Activated naive CD4-positive, alpha-beta T cell treated with anti-CD3 and anti-CD28 coated beads, Interleukin-2, amount 10 ng/mL, durations not matched to agents 7 days and 5 days (primary cell): ENCODE measurements at places on chromosomes 6 and 20.

DNA sequence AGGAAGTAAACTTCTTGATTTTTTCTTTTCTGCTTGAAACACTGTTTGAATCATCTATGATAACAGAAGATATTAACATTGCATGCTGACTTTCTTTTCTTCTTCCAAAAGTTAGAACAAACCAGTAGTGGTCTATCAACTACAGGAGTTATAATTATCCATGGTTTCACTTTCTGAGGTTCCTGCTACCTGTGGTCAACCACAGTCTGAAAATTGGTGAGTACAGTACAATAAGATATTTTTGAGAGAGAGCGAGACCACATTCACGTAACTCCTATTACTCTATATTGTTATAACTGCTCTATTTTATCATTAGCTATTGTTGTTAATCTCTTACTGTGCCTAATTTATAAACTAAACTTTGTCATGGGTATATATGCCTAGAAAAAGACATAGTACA lies 86.1 kb downstream of the MAP7 start:
- no peak for DNase-seq

DNA sequence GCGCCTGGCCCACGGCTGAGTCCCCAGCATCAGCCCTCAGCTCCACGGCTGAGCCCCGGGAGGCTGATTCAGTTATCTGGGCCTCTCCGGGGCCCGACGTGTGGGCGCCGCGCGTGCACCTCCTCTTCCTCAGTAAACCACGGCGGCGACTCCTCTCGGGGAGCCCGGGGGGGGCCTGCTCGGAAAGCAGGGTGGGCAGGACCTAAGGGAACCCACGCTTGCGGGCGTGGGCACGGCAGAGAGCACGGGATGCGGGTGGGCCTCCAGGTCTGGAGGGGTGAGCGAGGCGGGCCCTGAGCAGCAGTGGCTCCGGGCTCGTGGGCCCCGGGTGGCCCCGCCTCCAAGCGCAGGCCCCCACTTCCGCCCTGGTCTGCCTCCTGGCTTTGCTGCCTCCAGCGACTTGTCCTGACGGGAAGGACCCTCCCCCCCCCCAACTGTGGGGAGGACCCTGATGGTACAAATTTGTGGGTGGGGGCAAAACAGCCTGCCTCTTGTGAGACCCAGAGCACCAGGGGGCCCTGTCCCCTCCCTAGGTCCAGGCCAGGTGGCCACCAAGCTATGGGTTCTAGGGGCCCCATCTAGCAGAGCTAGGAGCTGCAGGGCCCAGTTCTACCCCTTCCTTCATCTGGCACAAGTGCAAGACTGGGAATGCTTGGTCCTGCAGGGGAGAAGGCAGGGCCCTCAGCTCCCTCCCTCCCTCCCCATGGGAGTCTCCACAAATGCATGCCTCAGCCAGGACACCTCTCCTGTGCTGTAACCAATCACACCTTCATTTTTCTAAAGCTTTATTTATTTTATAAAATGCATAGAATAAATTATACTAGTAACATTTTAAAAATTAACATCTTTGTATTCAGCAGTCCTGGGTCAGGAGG lies 16.9 kb downstream of the UCKL1 start:
- DNase-seq = no peak

- no peak for DNase-seq
These were observed 249.7 kb upstream of the SYNCRIP start for GRCh38 chr6:85892346-85892745.

DNA sequence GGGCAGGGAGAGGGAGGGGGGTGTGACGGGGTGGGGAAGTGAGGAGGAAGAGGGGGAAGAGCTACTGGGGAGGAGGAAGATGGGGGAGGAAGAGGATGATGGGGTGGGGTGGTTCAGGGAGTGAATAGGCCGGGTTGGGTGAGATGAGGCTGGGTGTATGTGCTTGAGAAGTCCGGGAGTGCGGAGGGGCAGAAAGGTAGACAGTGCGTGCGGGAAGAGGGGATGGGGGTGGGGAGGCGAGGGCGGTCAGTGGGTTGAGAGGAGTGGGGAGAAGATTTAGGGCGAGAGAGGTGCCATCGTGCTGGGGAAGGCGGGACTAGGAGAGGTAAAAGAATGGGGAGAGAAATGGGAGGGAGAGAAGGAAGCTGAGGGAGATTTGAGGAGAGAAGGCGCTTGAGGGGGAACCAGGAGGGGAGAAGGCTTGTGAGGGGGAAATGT lies 30.9 kb upstream of the NOTCH4 start:
- DNase-seq = no peak

DNA sequence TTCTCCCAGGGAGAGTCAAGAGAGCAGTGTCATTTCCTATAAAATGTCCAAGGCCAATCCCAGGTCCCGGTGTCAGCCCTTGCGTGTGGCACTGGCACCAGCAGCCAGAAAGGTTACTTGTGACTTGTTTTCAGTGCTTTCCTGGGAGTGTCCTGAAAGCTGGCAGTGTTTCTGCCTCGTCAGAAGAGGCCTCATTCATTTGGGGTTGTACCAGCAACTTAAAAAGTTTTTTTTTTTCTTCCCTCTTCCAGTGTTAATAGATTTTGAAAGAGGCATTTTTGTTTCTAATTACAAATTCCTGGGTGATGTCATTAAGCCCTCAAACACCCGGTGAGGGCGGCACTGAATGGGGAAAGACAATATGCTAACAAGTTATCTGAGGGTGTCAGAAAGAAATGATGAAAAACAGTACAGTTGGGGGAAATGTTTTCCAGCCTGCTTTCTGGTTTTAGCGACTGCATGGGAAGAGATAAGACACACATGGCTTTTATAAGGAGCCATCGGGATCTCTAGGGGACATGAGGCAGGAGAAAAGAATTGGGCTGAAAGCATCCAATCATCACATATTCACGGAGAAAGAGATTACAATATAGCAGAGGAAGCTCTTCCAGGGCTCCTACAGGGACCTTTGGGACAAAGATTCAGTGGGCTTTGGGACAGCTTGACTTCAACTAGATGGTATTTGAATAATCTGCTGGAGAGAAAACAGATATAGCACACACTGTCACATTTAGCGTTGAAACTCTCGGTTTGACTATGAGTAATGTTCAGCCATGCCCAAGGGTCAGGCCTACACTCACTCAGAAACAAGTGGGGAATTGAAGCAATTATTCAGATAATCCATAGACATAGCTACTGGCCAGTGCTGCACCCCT lies 153.0 kb downstream of the BCAS1 start:
- DNase-seq = no peak

- DNase-seq = no peak
These were observed 148.3 kb upstream of the AFDN start for GRCh38 chr6:167678102-167679101.

DNA sequence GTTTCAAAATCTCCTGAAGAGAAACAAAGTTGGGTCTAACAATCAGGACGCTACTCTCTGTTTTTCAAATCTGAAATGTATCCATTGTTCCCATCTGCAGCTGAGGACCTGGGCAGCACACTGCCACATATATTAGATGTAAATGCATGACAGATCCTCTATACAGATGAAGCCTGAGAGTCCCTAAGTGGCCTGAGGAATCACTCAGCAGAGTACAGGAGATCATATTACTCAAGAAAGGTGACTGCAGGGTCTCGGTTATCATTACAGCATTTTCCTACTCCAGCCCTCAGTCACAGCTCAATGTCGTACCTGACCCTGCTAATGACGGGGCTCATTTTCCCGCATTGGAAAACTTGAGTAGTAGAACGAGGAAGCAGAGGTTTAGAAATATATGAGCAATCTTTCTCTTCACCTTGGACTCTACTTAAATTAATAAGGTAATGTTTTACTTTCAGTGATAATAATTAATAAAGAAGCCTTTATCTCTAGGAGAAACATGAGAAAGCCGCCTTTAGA lies 256.2 kb upstream of the IRAK1BP1 start:
- DNase-seq = no peak

DNA sequence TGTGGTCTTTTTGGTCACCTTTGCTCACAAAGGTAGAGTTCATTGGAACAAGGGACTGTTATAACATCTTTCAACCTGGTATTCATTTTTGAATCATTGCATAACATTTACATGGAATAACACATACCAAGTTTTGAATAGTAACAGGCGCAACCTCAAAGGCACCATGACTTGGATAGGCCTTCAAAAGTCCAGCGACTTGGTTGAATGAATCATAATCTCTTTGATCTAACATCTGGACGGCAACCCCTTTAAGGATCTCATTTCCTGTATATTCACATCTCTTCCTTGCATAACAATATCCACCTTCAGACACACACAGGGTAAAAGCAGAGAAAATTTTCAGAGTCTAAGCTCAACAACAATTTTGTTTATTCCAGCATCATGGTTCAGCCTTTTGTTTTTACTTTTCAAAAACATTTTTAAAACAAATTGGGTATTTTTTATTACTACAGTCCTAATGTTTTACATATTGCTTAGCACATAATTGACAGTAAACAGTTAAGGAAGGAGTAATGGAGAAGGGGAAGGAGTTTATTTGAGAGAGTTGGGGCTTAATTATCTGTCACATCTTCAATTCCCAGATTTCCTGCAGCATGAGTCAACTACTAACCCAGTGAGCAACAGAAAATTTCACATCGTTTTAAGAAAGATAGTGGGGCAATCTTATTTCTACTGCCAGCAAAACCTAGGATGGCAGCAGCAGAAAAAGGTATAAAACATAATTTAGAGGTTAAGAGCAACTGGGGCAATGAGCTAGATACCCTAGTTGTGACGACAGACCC lies 41.8 kb upstream of the F13A1 start:
- DNase-seq = no peak

GRCh38 chr6:91965872-91966271 lies 1379.0 kb upstream of the MAP3K7 start:
- no peak for DNase-seq

- no peak for DNase-seq
These were observed 80.7 kb upstream of the MAFB start for GRCh38 chr20:40769677-40770285.

GRCh38 chr6:50333696-50334095 lies 284.0 kb upstream of the DEFB112 start:
- DNase-seq = no peak

- DNase-seq = no peak
These were observed 12.4 kb downstream of the DLK2 start for GRCh38 chr6:43442935-43443334.

DNA sequence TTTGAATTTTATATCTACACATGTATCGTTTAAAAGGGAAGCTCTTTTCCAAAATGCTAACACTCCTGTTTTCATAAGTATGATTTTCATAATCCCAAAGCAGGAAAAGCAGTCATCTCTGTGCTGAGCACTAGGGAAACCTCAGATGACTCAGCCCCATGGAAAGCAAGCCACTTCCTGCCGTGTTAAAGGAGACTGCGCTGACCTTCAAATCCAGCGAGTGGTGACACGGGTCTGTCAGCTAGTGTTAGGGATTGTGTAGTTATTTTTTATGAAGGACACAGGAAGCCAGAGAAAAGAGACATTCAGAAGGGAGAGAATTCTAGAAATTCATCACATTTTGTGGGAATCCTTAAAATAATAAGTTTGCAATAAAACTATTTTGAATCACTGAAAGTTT lies 57.0 kb upstream of the CD93 start:
- peak; percentile 48 for DNase-seq

DNA sequence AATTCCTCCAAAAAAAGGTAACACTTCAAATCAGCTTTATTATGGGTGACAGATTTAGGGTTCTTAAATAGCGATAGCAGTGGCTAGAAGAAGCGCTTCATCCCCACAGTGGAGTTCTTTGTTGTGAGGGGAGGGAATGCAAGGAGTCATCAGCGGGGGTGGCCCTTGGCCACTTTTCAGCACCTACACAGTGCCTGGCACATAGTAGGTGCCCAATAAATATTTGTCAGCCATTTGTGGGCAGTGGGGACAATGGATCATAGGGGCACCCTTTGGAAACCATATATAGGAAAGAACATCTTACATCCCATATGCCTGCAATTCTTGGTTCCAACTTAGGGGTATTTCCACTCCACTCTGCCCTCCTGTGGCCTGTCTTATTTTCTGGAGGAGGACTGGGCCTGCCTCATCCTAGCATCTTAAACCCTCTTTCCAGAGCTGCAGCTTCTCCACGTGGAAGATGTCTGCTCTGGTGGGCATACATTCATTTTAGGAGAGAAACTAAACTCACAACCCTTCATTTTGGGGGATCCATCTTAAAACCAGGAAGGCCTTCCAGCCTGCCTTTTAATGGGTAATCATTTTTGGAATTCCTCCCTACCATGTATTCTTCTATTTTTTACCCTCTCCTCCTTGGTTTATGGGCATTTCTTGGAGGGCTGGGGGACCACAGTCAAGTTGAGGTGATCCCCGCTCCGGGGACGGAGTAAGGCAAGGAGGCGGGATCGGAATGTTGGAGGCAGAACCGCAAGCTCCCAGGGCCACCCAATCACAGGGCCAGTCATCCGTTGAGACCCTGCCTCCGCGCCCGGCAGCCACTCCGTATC lies 2.6 kb upstream of the GPSM3 start:
- DNase-seq = peak; percentile 61

GRCh38 chr6:28134015-28134414 lies 7.7 kb upstream of the ZKSCAN8 start:
- DNase-seq = peak; percentile 41

GRCh38 chr6:145031962-145032361 lies 703.4 kb downstream of the EPM2A start:
- DNase-seq = no peak

- DNase-seq = no peak
These were observed 35.1 kb downstream of the MYH7B start for GRCh38 chr20:34990661-34991214.

GRCh38 chr6:72440611-72441010 lies 181.3 kb upstream of the KCNQ5 start:
- DNase-seq = no peak
